Gastrocnemius medialis (tissue), 4 donors: ENCODE measurements at places on chromosomes 1 and 21. TPM values are rescaled to one million over a fixed set of nuclear protein-coding genes. Genes with fewer than 3 reads are reported as not detected.
A peak's percentile ranks its signal among the peaks of the same experiment; 100 is the strongest.

DNA sequence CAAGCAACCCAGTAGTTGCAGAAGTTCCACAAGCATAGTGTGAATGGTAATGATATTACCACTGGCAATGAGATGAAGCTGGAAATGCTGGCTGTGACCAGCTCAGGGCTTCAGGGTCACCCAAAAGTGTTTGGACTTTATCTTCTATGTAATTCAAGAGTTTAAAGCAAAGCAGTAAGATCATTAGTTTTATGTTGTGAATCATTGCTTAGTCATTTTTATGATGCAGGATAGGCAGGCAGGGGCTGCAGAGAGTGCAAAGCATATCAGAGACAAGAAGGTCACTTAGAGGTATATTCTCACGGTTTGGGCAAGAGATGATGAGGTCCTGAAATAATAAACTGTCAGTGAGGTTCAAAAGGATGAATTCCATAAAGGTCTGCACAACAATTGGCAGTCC lies 147.4 kb downstream of the OLFM3 start:
- no peak for DNase-seq

- no peak for DNase-seq
Observed at GRCh38 chr1:202585590-202585933, 124.7 kb downstream of the SYT2 start.

GRCh38 chr1:235950318-235950717 lies 83.6 kb upstream of the LYST start:
- DNase-seq = no peak

GRCh38 chr1:102178480-102178879 lies 181.8 kb upstream of the OLFM3 start:
- no peak for DNase-seq

- no peak for DNase-seq
Observed at GRCh38 chr1:6271554-6271953, 10.7 kb upstream of the GPR153 start.

DNA sequence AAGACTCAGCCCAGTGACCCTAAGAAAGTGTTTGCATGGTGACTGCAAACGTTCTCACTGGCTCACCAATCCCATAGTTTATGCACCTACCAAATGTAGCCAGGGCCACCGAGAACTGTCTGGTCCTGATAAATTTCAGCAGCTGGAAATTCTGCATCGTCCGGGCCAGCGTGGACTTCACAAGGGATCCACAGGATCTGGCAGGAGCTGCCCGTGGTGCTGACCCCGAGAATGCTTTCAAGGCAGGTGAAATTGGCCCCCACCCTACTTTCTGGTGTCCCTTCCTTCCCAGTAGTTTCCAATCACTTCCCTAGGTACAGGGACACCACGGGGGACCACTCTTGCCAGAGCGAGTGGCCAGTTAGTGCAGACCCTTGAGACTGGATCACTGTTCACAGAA lies 26.2 kb downstream of the UBASH3A start:
- no peak for DNase-seq

GRCh38 chr1:88544195-88544594 lies 139.9 kb upstream of the PKN2 start:
- no peak for DNase-seq

DNA sequence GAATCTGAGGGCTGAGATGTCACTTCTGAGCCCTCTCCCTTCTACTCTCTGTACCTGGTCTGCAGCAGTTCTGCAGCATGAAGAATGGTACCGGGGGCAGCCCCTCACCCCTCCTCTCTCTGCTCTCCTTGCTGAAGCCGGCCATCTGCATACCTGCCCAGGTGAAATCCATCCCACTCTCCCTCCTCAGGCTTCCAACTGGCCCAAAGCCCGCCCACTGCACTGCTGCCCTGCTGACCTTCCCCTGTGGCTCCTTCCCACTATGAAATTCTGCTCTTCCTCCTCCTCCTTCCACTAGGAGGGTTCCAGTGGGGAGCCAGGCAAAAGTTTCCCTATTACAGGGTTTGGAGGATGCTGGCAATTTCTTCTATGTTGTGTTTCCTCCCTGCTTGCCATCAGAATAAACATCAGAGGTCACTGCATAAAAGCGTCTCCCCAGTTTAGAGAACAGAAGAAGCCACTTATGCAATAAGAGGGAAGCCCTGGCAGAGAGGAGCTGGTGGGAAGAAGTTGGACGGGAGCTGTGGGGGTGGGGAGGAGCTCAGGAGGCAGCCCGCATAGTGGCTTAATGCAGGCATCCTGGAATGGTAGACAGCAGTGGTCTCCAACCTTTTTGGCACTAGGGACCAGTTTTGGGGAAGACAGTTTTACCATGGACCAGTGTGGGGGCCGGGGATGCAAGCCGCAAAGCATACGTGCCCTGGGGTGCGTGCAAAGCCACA lies 30.3 kb downstream of the TMCO4 start:
- DNase-seq = no peak

DNA sequence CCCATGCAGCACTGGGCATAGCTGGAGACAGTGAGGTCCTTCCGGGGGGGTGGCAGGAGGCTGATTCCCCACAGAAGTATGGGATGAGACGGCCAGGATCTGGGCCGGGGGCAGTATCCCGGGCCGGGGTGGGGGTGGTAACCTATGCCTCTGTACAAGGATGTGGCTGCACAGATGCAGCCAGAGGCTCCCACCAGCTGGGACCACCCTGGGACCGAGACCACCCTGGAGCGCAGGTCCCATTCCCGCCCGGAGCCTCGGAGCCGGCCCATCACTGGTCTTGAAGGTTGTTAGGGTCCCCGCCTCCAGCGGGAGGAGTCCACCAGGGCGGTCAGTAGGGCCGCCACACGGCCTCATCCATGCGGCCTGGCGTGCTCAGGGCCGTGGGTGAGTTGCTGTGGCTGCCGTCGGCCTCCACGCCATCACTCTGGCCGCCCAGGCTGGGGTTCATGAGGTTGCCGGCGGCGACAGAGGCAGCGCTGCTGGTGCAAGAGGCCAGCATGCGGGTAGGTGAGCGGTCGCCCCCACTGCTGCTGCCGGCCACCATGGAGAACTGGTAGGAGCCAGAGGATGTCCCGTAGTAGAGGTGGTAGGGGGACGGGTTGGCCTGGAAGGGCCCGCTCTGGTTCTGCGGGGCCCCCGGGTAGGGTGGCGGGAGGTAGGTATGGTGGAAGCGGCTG lies 28.1 kb downstream of the RUNX3 start:
- DNase-seq = no peak

- DNase-seq = no peak
Observed at GRCh38 chr1:178784131-178784536, 59.1 kb downstream of the RALGPS2 start.

DNA sequence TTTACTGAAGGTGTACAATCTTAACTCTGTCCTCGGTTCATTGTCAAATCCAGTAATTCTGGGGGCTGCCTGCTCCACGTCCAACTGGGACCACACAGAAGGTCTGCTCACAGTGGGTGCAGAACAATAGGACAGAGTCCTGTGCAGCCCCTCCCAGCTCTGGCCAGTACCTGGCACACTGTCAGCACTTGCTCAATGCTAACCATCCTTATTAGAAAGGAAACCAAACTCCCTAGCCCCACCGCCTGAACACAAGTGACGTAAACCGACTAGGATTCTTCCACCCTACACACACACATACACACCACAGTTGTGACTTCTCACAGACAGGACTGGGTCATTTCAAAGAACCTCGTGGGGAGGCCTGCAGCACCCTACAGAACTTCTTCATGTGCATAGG lies 5.2 kb downstream of the BCAR3 start:
- DNase-seq = no peak

- no peak for DNase-seq
Observed at GRCh38 chr1:112727716-112728115, 12.6 kb upstream of the PPM1J start.

GRCh38 chr1:233584931-233585330 lies 29.0 kb upstream of the KCNK1 start:
- no peak for DNase-seq

- DNase-seq = peak; percentile 33
Observed at GRCh38 chr1:236524142-236524894, 536 bp downstream of the LGALS8 start.

- no peak for DNase-seq
Observed at GRCh38 chr1:12706061-12706460, 9.8 kb upstream of the AADACL3 start.

DNA sequence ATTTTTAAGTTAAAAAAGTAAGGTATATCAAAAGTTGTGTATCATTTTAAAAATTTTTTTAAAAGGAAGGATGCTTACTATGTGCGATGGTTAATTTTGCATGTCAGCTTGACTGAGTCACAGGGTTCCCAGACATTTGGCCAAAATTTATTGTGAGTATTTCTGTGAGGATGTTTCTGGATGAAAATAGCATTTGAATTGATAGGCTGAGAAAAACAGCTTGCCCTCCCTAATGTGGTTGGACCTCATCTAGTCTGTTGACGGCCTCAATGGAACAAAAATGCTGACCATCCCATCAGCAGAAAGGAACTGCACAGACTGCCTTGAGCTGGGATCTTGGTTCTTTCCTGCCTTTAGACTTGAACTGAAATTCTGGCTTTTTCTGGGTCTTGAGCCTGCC lies 724.5 kb downstream of the NCAM2 start:
- DNase-seq = no peak

DNA sequence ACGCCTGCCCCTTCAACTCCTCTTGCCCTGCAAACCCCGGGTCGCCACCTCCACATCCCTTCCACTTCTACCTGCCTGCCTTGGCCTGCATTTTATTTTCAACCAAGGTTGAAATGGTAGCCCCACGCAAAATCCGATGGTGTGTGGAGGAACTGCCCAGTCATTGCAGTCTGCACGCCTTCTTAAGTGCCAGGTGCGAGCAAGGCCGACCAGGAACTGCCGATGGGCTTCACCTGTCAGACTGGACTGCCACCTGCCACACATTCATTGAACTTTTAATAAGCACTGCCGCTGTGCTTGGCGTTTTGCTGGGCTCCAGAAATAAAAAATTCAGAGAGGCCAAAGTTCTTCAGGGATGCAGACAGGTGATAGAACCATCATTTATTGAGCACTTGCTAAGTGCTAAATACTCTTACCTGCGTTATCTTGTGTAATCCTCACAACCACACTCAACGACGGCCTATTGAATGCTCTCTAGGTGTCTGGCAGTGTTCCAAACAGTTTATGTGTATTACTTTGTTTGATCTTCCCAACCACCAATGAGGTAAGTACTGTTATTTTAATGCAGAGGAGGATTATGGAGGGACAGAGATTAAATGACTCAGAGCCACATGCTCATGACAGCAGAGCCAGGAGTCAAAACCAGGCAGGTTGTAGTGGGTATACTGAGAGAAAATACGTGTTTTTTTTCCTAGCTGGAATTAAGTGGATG lies 36.2 kb downstream of the CACHD1 start:
- DNase-seq = peak; percentile 31

- DNase-seq = no peak
Observed at GRCh38 chr1:213295860-213296259, 244.8 kb downstream of the RPS6KC1 start.

- DNase-seq = no peak
Observed at GRCh38 chr1:28058971-28059878, 29.2 kb downstream of the EYA3 start.

GRCh38 chr21:42162831-42163510 lies 56.0 kb upstream of the ABCG1 start:
- no peak for DNase-seq

GRCh38 chr21:39453571-39454179 lies 1.9 kb downstream of the SH3BGR start:
- DNase-seq = no peak

DNA sequence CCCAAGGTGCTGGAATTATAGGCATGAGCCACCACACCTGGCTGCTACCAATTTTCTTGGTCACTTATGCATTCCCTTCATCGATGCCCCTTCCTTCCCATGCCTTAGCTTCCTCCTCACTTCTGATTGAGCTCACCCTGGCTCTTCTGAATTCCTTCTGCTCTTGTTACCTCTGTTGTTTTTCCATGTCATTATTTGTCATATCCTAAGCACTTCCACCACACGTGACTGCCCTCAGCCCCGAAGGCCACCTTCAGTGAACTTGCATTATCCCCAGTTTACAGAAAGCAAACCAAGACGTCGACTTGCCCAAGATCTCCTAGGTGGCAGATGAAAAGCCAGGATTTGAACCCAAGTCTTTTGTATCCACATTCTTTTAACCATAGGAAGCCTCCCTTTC lies 30.7 kb downstream of the CA6 start:
- DNase-seq = no peak

- DNase-seq = no peak
Observed at GRCh38 chr21:36705679-36706481, 7.0 kb downstream of the SIM2 start.

DNA sequence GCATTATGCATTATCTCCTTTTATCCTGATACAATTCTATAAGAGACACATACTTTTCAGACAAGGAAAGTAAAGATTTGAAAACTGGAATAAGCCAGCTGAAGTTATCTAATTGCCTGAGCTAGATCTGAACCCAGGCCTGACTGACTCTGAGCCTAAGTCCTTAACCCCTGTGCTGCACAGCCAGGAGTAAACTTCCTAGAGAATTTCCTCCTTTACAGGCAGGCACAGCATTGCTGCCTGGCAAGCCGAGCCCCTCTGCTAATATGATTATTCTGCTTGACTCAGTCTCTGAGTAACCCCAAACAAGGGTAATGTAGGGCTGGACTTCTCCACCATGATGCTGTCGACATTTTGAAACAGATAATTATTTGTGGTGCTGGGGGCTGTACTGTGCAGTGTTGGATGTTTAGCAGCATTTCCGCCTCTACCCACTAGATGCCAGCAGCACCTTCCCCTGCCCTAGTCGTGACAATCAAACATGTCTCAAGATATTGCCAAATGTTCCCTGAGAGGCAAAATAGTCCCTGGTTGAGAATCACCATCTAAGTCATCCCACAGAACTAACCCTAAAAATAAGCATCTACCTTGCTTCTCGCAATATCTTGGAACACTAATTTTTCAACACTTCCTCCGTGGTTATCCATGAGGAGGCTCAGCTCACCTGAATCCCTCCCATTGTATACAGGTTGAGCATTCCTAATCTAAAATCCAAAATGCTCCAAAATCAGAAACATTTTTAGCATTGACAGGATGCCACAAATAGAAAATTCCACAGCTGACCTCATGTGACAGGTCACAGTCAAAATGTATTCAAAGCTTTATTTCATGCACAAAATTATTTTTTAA lies 18.5 kb downstream of the CAMK1G start:
- DNase-seq = peak; percentile 52

DNA sequence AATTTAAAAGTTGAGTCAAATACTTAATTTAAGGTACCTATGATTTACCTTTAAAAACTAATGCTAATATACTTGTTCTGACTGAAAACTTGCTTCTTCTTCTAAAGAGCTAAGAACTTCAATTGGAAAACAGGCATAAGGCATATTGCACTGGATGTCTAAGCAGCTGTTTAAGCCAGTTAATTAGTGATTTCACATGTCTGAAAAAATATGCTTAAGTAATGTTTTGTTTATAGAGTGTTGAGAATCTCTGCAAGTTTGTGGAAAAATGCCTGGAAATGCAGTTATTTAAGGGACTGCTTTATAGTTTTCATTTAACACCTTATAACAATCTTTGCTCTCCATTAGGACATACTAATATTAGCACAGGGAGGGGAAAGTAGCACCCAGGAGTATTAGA lies 28.2 kb downstream of the UBE2U start:
- no peak for DNase-seq

MEGF6 gene
- 5.7 TPM for total RNA-seq

CA14 gene
- total RNA-seq = 3.8 TPM

HENMT1 gene
- total RNA-seq = 2.5 TPM

KCNJ9 gene
- total RNA-seq = not detected

RUNX1 gene
- total RNA-seq = 12.6 TPM

S1PR1 gene
- 28.8 TPM for total RNA-seq

ERI3 gene
- total RNA-seq = 53.8 TPM

GBP6 gene
- not detected for total RNA-seq

PTGER3 gene
- 0.29 TPM for total RNA-seq

C4BPA gene
- 0.81 TPM for total RNA-seq

TTC22 gene
- total RNA-seq = 0.24 TPM

TNNI3K gene
- total RNA-seq = 1.2 TPM

ADAM30 gene
- total RNA-seq = not detected

RSPO1 gene
- total RNA-seq = not detected

TSPAN2 gene
- not detected for total RNA-seq
